Fibroblast of gingiva (primary cell): ENCODE measurements at places on chromosomes 5 and 9.

GRCh38 chr5:67204821-67205220 is 8.2 kb upstream of the CD180 start:
- DNase-seq = no peak

GRCh38 chr9:15642369-15642962 is 89.6 kb downstream of the CCDC171 start:
- DNase-seq = peak; percentile 51

DNA sequence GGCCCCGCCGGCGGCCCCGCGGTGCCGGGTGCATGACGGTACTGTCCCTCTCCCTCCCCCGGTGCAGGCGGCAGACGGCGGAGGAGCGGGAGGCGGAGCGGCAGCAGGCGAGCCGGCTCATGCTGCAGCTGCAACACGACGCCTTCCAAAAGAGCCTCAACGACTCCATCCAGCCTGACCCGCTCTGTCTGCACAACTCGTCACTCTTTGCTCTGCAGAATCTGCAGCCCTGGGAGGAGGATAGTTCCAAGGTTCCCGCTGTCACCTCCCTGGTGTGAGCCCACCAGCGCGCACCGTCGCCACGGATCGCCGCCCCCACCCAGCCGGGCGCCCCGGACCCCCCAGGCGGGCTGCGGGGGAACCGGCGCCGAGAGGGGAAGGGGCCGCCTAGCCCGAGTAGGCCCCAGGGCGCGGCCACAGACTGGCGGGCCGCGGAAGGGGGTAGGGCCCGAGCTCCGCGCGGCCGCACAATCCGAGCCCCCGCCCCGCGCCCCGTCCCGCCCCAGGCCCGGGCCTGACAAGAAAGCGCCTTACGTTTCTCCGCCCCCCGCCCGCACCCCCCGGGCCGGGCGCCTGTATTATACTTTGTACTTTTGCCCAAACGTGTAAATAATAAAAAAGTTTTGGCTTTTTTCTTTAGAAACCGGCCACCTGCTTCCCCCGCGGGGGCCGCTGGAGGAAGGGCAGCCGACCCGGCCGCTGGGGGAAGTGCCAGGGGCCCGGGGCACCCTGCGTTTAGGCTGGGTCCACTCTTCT is 2.5 kb downstream of the TLX3 start:
- peak; percentile 17 for DNase-seq

DNA sequence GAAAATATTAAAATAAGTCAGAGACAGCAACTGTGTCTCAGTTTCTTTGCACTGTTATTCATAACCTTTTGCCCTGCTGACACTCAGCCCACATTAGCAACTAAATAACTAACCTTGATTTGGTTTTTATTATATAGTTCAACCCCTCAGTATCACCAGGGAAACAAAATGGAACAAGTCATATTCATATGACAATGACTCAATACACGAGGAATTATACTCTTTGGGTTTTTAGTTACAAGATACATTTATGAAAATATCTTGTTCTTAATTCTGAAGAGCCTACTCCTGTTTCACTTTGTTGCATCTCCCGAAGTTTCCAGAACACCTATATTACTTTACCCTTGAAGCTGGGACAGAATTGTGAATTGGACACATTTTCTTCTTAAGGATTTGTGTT is 845.4 kb downstream of the EFNA5 start:
- peak; percentile 7 for DNase-seq

- peak; percentile 71 for DNase-seq
These were observed 164.0 kb downstream of the CARTPT start for GRCh38 chr5:71882826-71883741.

GRCh38 chr9:122222791-122223190 is 6.0 kb downstream of the LHX6 start:
- DNase-seq = no peak

DNA sequence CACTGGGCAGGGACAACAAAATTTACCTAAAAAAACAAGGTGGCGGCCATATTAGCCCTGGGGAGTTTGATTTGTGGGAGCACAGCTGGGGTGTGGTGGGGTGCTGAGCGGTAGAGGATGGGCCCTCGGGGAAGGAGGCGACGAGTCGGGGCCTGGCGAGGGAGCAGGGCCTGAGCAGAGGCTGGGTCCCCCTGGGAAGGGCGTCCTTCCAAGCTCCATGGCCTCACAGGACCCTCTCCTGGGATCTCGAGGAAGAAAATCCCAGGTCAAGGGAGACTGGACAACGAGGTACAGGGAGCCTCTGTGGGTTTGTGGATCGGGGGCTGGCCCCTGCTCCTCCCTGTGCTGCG is 165.5 kb downstream of the CACNA1B start:
- DNase-seq = no peak

DNA sequence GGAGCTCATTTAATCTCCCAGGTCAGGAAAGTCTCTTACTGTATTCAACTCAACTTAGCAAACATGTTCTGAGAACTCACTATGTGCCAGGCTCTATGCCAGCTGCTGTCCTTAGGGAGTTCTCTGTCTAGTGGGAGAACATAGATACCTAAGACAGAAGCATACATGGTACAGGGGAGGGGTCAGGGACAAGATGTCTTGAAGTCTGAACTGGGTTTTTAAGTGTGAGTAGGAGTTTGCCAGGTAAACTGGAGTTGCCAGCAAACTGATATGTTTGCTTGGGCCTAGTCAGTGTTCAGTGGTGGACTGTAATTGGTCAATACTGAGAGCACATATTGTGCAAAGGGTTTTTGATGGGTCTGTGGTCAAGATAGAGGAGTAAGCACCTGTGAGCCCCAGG is 18.3 kb upstream of the GLE1 start:
- DNase-seq = no peak

- no peak for DNase-seq
These were observed 16.6 kb upstream of the GRHPR start for GRCh38 chr9:37405764-37406380.

DNA sequence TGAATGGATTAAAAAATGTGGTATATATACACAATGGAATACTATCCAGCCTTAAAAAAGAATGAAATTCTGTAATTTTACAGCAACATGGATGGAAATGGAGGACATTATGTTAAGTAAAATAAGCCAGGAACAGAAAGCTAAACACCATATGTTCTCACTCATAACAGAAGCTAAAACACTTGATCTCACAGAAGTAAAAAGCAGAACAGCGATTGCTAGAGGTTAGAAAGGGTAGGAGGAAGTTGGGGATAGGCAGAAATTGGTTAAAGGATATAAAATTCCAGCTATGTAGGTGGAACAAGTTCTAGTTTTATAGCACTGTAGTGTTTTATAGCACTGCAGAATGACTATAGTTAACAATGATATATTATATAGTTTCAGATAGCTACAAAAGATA is 15.8 kb downstream of the MARCHF3 start:
- DNase-seq = no peak

- DNase-seq = peak; percentile 2
These were observed 866 bp upstream of the SEMA6A start for GRCh38 chr5:116575326-116576052.

GRCh38 chr5:181036816-181037364 is 3.2 kb upstream of the BTNL9 start:
- DNase-seq = no peak

GRCh38 chr9:127129718-127130085 is 7.3 kb upstream of the ANGPTL2 start:
- DNase-seq = no peak

DNA sequence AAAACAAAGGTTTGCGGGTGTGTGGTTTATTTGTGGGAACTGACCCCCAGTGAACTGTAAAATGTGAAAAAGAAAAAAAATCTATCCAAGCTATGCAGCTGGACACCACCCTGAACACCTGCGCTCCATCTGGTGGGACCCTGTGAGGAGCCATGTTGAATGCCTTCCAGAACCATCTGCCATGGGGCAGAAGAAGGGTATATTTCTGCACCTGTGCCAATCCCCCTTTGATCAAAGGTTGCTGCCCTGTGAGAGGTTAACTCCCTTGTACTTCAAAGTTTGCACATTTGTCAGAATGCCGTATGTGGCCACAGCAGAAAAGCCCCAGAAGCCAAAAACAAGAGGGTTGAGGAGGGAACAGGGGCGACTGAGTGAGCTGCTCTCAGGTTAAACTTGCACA is 148.5 kb upstream of the ALDH1B1 start:
- DNase-seq = no peak

DNA sequence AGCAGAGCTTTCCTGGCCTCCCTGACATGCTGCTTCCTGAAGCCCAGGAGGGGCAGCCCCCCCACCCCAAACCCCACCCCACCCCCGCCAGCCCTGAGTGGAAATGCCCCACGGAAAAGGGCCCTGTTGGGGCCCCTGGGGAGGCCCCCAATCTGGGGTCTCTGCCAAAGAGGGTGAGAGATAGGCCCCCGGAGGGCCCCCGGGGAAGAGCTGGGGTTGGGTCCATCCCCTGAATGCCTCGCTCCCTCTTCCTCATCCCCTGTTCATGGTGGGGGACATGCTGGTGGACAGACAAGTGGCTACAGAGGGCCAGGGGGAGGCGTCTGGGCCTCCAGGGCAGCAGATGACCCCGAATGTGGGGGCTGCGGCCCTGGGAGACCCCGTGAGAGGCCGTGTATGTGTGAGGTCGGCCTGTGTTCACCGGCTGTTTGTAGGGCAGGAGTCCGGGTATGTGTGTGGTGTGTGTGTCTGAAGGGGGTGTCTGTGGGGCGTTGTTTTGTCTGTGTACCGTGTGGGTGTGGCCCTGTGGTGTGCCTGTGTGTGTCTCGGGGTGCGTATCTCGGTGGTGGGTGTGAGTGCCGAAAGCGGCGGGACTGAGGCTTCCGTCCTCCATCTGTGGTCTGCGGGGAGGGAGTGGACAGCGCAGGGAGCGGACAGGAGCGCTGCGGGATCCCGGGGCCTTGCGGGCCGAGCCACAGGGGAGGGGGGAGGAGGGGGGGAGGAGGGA is 11.3 kb downstream of the C9orf50 start:
- DNase-seq = peak; percentile 29

DNA sequence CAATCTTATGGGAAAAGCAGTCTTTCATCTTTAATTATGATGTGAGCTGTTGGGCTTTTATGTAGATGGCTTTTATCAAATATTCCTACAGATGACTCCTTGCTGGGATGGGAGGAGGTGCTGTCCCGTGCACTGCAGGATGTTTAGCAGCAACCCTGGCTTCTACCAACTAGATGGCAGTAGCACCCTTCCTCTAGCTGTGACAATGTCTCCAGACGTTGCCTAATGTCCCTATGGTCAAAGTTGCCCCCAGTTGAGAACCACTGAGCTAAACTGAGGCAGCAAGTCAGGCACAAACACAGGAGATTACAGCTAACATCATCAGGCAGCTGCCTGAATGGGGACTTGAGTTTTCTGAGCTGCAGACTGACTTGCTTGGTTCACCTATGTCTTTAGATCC is 401.9 kb upstream of the PDE4D start:
- DNase-seq = peak; percentile 4

DNA sequence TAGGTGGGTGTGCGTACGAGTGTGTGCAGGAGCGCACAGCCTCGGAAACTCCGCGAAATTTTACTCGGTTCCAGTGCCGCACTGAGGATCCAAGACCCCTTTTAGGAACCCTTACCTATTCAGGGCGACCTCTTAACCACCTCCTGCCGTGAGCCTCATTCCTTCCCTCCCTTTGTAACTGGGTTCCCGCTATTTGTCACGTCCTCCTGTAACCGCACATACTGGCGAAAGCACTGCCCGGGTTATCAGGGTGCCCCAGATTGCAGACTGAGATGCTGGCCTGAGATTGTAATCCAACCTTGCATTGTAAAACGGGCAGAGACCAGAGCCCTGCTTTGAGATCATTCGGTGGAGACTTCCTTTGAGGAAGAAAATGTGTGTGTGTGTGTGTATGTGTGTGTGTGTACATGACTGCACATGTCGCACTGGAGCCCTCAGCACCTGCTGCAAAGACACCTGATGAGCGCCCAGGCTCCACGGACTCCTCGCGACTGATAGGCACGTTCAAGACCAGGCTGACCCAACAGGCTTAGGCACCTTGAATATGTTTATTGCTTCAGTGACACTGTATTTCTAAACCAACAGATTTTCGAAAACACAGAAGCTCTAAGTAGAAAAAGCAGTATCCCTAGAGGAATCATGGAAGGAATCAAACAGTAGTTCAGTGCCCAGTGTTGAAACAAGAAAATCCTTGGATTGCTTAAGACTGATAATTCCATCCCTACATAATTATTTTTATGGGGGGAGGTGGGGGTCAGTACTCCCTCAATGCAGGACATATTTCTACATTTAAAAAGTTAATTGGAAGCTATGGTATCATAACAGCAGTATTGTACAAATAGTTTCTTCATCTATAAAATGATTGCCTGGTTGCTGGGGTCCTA is 86.5 kb upstream of the TNFAIP8 start:
- peak; percentile 32 for DNase-seq

DNA sequence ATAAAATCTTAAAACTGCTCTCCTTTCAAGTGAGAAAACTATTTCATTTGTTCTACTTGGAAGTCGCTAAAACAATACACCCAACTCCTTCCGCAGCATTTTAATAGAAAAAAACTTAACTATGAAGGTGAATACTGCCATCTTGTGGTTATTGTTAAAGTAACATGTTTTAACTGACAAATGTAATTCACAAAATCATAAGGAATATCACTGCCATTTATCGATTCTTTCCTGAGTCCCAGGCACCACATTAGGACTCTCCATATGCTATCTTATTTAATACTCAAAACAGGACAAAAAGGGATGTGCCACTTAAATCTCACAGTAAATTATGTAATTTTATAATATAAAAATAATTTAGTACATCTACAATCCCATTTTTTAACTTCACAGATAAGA is 130.5 kb upstream of the ITGA1 start:
- DNase-seq = peak; percentile 43

GRCh38 chr9:101566904-101567724 is 27.7 kb downstream of the PPP3R2 start:
- peak; percentile 13 for DNase-seq

GRCh38 chr5:75729321-75729720 is 12.1 kb upstream of the POC5 start:
- no peak for DNase-seq

DNA sequence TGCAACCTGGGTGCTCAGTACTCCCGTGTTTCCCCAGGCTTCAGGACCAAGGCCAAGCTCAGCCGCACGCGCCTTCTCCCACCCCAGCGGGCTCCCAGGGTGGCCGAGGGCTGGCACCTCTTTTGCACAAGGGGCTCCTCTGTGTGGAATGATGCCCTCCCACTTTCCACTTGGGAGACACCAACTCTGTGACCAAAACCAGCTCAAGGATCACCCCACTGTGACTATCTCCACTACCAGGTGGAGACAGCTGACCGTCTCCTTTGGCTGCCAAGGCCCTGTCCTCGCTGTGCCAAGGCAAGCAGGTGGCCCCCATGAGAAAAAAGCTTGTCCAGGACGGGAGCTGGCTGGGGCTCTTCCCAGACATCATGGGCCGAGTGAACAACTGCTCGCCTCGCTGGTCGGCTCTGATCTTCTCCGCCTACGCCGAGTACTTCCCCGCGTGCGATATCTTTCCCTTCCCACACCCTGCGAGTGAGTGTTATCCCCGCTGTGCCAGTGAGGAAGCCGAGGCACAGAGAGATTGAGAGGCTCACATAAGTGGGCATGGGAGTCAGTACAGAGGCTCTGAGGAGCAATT is 132.8 kb downstream of the ZNF354C start:
- DNase-seq = no peak

- no peak for DNase-seq
These were observed 72.1 kb downstream of the NIPBL start for GRCh38 chr5:36948650-36949049.

- DNase-seq = no peak
These were observed 13.8 kb downstream of the ZNF608 start for GRCh38 chr5:124732428-124733328.
